ENCODE measurements at places on chromosomes 3 and 15. TPM values are rescaled to one million over a fixed set of nuclear protein-coding genes. Genes with fewer than 3 reads are reported as not detected.

DNA sequence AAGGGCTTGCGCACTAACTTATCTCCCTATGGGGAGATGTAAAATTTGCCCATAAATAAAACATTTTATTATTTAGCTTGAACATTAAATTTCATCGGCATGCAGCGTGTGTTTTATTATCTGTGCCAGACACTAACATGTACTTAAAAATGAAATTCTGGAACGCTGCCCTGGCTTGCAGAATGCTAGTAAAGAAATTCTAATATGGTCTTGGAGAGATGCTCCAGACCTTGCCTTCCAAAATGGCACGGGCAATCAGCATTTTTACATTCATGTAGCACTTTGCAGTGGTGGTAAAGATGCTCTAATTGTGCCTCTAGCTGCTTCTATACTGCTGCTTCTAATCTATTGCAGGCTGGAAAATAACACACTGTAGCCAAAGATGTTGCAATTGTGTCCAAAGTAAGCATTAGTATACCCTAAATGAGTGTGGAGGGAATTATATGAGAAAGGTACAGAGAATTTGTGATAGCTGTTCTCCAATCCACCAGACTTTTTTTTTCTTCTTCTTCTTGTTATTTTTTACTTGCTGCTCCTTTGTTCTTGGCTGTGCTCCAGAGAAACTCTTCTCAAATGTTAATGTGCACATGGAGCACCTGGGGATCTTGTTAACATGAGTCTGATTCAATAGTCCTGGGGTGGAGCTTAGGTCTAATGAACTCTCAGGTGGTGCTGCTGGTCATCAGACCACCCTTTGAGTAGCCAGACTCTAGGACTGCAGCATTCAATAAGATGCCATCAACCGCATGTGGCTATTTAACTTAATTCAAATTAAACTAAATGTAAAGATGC is 47.3 kb downstream of the CRABP1 start:
- no peak for DNase-seq

- peak; percentile 24 for DNase-seq
Measured at GRCh38 chr3:190340071-190340470, 17.8 kb upstream of the CLDN1 start.

AZI2 gene
- polyA plus RNA-seq = 13.5 TPM

DNA sequence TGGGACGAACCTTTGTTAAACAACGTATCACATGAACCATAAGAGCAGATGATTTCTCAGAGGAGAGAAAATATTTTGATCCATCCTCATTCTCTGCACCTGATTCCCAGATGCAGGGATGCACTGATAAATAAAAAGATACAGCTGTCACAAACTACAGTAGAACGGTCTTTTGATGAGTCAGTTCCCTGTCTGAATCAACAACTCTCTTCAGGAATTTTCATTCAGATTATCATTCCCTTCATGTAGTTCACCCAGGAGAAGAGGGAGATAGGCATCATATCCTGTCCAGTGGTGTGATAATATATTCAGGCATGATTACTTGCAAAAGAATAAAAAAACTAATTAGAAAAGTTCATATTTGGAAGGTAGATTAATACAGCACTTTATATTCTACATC is 521.5 kb downstream of the PYDC2 start:
- no peak for DNase-seq

KLHL40 gene
- polyA plus RNA-seq = not detected

DNA sequence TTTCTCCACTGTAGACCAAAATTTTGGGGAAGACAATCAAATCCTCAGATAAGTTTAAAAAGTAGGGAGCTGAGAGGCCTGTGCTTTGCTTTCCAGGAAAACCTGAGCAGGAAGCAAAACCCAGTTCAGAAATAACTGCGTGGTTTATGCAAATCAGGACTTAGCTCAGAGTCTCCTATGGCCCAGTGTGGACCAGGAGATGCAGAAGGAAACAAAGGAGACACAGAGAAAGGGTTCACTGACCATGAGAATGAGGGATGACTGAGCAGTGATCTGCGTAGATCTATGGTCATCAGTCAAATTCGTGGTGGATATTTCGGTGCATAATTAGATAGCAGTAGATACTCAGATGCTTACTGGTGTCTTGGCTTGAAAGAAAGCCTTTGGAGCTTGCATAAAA is 196.6 kb downstream of the TPRG1 start:
- no peak for DNase-seq

DNA sequence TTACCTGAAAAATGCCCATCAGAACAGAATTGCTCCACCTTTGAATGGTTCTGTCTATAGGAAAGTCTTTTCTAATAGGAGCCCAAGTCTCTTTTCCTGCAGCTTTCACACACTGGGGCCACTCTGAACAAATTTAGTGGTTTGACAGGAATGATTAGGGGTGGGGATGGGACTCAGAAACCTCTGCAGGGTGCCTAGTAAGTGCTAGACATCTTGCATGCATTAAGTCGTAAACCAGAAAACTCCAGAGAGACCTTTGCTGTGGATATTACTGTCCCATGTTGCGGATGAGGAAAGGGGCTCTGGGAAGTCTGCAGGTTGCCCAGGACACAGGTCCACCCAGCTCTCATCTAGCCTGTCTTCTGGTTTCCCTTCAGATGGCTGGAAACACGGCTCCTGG is 189.7 kb downstream of the OPA1 start:
- no peak for DNase-seq

DNA sequence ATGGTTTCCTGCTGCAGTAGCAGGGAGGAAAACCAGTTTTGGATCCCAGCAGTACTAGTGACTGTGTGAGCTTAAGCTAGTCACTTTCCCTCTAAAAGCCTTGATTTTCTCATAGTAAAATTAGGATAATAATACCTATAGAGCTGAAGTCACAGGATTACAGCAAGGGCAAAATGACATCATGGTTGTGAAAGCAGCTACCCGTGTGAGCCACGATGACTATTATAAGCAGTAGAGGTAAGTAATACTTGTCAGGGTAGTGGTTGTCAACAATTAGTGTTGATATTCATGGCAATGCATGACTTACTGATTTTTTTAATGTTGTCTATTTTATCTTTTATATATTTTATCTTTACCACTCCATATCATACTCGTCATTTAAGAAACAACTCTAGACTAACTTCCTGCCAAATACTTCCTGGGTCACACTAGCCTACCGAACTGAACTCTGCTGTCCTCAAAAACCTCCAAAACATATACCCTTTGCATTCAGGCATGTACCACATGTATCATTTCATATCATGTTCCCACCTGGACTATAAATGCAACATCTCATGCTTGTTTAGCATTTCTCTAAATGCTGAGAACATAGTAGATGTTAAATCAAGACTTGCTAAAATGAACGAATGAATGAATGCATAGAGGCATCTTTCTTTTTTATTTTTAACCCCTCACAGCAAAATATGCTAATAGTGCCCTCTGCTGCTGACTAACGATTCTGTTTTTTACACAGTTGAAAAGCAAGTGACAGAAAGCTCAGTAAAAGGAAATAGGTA is 172.6 kb downstream of the P3H2 start:
- peak; percentile 59 for DNase-seq

- no peak for DNase-seq
Measured at GRCh38 chr3:57157545-57157944, 7.6 kb downstream of the IL17RD start.

DNA sequence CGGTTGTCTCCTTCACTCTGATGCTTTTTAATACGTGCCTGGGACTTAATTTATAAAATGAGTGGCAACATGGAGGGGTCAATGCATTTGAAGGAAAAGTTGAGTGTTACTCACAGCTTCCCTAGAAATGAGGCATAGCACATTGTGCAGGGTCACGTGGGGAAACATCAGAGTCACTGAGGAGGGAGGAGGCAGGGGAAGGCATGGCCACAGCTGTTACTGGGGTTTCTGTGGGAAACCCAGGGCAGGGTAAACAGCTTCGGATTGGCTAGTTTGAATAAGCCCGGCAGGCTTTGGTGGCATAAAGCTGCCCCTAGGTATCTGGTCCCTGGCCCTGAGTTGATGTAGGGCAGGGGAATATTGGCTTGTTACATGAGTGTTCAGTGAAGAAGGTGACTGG is 98.9 kb upstream of the ST8SIA2 start:
- no peak for DNase-seq

- DNase-seq = no peak
Measured at GRCh38 chr3:163768048-163768447, 1310.2 kb downstream of the SI start.

ARHGEF26 gene
- polyA plus RNA-seq = 0.57 TPM

GRCh38 chr3:14914779-14915117 is 32.6 kb upstream of the NR2C2 start:
- no peak for DNase-seq

DNA sequence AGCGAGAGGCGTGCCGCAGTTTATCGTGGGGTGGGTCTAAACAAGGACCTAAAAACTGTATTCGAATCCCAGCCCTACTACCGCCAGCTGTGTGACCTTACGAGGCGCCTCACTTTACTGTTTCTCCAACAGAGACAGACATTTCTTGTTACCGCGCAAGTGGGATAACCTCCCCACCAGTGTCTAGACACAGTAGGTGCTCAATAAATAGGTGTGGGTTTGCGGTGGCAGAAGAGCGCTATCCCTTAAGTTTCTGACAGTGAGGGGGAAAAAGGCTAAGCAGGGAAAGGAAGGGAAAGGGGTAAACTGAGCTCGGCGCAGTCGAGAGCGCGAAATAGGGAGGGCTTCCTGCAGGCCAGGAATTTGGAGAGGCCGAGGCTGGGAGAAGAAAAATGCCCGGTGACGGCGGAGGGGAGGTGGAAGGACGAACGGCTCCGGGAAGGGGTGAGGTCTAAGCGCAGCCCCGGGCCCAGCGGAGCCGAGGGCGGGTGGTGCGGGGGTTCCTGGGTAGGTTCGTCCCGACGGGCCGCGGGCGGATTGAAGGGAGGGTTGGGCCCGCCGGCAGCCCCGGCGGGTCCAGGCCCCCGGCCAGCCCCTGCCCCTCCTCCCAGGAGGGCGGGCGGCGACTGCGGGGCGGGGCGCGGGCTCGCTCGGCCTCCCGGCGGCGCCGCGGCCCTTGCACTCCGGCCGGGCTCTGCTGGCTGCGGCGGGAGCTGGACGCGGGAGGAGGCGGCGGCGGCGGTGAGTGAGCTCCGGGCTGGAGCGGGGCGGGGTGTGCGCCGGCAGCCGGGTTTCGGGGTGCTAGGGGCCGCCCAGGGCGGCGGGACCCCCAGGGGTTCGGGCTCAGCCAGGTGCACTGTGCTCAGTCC is at the start of gene CGNL1:
Gene CGNL1, plus strand, starts transcription at position 679 of the 869 bp plus-strand sequence. CDS start 61,495 bp downstream, outside the sequence.
- peak; percentile 49 for DNase-seq

DNA sequence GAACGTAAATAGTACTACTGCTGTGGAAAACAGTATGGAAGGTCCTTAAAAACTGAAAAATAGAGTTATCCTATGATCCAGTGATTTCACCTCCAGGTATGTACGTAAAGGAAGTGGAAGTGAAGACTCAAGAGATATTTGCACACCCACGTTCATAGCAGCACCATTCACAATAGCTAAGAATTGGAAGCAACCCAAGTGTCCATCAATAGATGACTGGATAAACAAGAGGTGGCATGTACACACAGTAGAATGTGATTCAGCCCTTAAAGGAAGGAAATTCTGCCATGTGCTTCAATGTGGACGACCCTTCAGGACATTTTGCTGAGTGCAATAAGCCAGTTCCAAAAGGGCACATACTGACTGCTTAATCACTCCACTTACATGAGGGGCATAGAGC is 188.3 kb downstream of the APBA2 start:
- DNase-seq = peak; percentile 49

GRCh38 chr15:51801391-51801835 is 28.0 kb upstream of the TMOD3 start:
- peak; percentile 68 for DNase-seq

DNA sequence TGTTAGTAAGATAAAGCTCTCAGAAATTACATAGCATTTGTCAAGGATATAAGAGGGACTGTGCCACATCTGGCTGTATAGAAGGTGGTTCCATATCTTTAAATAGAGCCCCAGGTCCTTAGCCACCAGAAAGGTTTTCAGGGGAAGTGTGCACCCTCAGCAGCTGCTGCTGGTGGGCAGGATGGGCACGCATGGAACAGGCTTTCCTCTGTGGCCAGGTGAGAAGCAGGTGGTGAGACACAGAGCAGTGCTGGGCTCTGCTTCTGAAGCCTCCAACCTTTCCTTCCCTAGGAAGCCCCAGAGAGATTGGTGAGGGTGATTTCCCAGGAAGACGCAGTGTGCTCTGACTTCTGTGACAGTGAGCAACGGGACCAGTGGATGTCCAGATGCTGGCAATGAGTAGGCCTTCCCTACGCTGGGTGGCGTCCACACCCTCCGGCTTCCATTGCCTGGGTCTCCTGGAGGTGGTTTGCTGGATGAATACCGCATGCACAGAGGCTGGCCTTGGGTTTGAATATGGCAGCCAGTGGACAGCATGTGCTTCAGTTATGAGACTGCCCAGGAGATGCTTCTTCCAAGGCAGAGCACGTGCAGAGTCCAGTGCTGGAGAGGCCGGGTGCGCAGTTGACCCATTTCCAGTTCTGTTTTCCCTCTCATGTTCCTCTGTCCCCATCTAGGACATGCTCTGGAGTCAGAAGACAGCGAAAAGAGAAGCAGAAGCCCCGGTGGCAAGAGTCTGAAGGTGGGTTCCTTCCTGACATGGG is 52.7 kb upstream of the POLG start:
- DNase-seq = no peak

TADA3 gene
- polyA plus RNA-seq = 27.8 TPM

DNA sequence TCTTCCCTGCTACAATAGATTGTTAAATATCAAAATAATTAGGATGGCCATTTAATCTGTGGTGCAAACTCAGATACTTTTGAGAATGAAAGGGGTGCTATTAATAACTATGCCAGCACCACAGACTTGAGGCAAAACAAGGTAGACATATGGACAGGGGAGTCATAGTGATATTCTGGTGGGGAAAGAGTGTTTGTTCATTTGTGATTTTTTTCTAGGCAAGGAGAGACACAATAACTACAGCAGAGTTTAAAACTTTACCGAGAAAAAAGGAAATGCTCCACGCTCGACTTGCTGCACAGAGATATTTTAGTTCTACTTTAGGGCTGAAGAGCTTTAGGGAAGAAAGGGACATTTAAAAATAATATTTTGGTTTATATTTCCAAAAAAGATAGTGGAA is 611.2 kb upstream of the GRM7 start:
- DNase-seq = no peak

GRCh38 chr3:17905996-17906395 is 163.6 kb upstream of the TBC1D5 start:
- DNase-seq = no peak

- no peak for DNase-seq
Measured at GRCh38 chr15:80081390-80081789, 21.9 kb downstream of the ZFAND6 start.
